ENCODE measurements at places on chromosomes 2 and 18. TPM values are rescaled to one million over a fixed set of nuclear protein-coding genes. Genes with fewer than 3 reads are reported as not detected.

GRCh38 chr18:54279477-54280219 lies 10.3 kb downstream of the POLI start:
- no peak for DNase-seq

GRCh38 chr18:2138552-2138951 lies 432.8 kb downstream of the METTL4 start:
- DNase-seq: no peak

DNA sequence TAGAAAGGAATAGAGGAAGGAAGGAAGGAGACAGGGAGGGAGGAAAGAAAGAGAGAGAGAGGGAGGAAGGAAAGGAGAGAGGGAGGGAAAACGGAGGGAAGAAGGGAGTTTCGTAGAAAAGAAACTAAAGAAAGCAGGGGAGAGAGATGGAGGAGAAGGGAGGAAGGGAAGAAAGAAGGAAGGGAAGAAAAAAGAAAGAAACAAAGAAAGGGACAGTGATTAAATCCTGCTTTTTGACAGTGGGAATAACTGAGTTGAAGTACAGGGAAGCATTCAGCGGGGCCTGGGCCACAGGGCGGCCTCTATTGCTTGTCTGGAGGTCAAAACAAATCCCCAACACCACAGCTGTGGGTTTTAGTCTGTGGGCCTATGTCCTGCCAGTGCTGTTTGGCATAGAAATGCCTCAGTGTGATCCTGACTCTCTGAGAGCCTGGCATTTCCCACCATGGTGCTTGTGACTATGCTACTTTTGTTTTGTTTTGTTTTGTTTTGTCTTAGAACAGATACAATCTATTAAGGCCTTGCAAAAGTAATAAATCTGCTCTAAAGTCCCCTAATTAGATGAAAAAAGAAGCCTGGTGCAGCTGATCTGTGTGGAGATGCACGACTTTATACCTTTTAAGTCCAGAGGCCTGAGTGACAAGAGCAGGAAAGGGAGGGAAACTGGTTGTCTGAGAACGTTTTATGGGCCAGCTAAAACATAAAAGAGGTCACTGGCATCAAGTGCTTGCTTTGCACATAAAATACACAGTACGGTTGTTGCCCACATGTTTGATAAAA lies 40.0 kb downstream of the IL1RL2 start:
- DNase-seq: no peak

DNA sequence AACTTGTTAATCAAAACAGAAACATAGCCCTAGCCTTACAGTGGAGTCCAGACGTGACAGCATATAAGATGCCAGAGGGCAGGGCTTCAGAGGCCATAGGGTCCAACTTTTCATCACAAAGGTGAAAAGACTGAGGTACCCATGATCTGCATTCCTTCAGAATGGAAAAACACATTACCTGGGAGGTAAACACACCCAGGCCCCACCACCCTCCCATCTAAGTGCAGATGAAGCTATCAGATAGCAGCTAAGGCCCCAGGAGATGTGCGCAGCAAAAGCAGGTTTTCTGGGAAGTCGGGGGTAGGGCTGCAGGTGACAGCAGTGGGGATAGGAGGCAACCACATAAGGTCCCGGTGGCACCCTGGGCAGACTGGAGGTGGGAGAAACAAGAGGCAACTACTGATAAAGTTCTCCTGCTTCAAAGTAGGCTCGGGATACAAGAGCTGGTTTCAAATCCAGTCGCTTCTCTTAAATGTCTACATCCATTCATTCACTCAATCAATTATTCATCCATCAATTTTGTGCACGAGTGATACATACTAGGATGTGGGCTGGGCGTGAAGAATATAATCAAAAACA lies 75.1 kb upstream of the TMEM247 start:
- DNase-seq: no peak

DNA sequence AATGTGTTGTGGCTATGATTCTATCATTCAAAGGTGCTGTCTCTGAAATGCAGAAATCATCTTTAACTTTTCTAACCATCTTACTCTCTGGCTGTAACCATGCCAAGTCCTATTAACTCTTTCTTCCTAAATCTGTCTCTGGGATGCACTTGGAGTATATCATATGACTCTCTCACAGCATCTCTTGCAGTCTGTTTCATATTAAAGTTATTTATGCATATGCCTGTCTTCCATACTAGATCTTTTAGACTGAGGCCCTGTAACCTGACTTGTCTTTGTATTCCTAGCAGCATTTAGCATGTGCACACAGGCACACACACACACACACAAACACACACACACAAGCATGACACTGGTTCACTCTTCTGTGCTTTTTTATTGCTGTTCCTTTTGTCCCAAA lies 320.6 kb downstream of the ETAA1 start:
- DNase-seq: no peak

- peak; percentile 51 for DNase-seq
Measured at GRCh38 chr2:19114754-19115231, 243.6 kb downstream of the OSR1 start.

DNA sequence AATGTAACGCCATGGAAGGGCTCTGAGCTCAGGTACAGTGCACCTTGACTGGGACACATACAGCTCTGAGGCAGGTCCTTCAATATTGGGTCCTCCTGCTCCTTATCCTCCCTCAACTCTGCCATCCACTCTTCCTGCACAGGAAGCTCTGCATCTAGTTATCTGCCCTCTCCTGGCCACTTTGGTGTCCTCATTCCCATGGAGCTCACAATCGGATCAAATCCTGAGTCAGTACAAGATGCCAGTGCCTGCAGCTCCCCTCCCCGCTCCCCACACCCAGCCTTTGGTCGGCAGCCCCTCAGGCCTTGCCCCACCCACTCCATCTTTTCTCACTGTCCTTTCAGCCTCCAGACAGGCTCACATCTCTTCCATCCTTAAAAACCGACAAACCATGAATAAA lies 58.0 kb downstream of the LRRFIP1 start:
- no peak for DNase-seq

- peak; percentile 71 for DNase-seq
Measured at GRCh38 chr2:127049927-127050802, 56.8 kb downstream of the BIN1 start.

- DNase-seq: peak; percentile 92
Measured at GRCh38 chr2:1591978-1592907, 152.1 kb downstream of the PXDN start.

- no peak for DNase-seq
Measured at GRCh38 chr2:190795686-190796085, 84.9 kb upstream of the GLS start.

GRCh38 chr2:205835251-205835791 lies 153.0 kb downstream of the NRP2 start:
- no peak for DNase-seq

DNA sequence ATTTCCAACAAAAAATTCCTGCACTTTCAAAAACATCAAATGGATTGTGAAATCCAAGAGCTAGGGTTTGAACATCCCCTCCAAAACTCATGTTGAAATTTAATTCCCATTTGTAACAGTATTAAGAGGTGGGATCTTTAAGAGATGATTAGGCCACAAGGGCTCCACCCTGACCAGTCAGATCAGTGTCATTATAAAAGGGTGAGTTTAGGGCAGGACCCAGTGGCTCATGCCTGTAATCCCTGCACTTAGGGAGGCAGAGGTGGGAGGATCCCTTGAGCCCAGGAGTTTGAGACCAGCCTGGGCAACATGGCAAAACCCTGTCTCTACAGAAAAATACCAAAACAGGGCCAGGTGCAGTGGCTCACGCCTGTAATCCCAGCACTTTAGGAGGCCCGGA lies 8.9 kb downstream of the GTF3C2 start:
- no peak for DNase-seq

DNA sequence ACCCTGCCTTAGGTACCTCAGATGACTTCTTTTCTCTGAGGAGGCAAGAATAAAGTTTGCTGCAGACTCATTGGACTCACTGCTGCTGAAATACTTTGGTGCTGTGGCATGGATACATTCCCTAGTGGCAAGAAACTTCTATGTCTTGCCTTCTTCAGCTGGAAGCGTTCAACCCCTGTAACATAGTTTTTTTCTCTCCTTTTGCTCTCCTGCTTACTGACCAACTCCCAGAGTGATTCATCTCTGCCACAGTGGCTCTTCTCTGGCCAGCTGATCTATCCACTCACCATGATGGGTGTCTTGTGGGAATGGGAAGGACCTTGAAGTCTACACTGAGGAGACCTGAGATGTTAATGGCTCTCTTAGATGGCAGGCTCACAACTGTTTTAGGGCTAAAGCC lies 309.3 kb upstream of the LRRTM4 start:
- DNase-seq: no peak

DNA sequence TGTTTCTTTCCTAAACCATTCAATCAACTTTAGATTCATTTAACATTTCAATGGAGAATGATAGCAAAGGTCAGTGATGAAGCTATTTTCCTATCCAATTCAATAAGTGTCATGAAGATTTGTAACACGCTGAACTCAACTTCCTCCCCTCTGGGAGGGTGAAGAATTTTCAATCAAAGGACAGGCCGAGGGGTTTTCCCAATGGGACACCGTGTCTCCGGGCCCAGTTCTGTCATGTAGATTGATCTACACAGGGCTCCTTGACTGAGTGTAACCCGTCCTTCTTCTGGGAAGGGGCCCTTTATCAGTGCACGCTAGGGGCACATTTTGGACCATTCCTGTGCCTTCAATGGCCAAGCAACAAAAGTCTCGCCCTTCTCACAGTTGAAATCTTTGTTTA lies 90.1 kb downstream of the KCNE4 start:
- DNase-seq: no peak

DNA sequence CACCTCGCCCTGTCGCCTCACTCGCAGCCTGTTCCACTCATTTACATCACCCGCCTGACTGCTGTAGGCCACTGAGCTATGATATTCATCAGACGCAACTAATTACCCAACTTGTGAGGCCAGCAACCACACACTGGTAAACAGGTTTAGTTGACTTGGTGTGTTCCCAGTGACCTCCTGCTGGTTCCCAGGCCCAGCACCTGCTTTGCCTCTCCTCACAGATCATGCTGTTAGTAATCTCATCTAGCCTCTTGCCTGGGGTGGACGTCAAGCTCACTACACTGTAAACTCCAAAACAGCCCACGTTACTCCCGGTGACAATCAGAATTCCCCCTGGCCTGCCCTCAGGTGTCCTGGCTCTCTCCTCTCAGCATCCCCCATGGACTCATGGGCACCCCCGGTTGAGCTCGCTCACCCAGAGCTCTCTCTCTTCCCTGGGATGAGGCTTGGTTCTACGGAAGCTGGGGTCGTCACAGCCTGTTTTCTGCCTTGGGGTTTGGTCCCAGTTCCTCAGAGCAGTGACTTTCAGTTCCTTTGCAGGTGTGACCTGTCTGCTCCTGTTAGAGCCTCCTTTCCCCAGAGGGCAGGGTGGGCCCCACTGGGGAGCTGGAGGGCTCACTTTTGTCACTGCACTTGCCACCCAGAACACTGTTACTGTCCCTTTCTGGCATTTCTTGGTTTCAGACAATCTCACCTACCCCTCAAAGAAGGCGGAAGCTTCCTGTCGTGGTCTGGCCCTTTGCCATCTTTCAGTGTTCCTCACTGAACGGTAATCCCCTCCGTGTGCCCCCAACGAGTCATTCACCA lies 40.3 kb downstream of the INPP5D start:
- DNase-seq: no peak

- DNase-seq: no peak
Measured at GRCh38 chr2:157845081-157845480, 31.0 kb downstream of the ACVR1 start.

DNA sequence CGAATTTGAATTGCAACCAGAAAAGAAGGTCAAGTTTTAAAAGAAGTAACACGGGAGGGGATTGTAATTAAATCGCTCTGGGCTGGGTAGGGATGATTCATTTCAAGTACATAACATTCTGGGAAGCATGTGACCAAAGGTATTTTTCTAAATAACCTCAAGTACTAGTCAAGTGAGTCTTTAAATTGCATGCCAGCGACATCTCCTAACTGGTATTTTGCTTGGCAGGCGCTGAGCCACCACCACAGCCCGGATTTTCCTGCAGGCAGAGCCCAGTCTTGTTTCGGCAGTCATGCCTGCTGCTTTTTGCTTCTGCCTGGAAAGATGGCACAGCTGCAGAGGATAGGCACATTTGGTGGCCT lies 33.7 kb upstream of the NPAS2 start:
- peak; percentile 71 for DNase-seq

DNA sequence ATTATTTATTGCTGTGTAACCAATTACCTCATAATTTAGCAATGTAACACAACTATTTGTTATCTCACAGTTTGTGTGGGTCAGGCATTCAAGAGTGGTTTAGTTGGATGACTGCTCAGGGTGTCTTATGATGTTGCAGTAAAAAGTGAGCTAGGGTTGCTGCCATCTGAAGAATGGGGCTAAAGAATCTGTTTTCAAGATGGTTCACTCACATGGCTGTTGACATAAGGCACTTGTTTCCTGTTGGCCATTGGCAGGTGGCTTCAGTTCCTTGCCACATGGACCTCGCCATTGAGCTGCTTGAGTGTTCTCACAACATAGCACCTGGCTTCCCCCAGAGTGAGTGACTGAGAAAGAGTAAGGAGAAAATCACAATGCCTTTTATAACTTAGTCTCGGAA lies 123.2 kb downstream of the TMEM17 start:
- DNase-seq: no peak

DNA sequence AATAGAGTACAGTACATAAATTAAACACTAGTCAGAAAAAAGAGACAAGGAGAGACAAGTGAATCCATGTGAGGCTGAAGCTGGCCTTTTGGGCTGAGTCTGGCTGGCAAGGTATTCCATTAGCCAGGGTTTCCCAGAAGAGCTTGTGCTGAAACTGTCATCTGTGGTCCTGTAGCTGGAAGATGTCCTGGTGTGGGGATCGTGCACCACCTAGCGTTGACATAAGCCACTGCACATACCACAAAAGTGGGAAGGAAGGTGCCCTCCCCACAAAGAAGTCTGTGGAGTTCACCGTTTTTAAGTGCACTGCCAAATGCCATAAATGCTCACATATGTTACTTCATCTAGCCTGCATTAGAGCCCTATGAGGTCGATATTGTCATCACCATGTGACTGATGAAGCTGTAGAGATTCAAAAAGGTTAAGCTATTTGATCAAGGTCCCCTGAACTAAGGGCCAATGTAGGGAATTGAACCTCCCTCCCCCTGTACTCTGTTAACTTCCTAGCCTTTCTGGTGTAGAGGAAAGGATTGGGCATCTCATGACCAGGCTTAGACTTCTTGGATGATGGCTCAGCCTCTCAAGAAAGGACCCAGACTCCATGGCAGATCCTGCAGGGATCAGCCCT lies 31.9 kb upstream of the GALNT14 start:
- peak; percentile 81 for DNase-seq

DNA sequence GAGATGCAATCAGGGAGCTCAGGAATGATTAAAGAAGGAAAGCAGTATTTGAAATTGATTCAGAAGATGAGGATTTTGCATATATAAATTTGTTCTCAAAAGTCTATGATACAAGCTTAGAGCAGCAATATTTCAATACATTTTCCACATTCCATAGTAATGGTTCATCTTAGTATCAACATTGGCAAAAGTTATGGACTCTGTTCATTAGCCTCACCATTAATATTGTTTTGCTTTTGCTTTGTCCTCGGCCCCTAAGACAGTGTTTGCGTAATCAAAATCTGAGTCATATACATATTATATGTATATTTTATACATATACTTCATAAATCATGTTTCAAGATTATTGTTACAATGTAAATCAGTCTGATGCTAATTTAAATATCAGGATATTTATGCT lies 176.6 kb downstream of the CNTNAP5 start:
- DNase-seq: no peak

FAP gene
- total RNA-seq: 28.6 TPM

ALKAL2 gene
- total RNA-seq: 21.2 TPM

ATG4B gene
- 85.4 TPM for total RNA-seq

PLB1 gene
- 16.3 TPM for total RNA-seq

APLF gene
- total RNA-seq: 8.7 TPM

SPC25 gene
- total RNA-seq: 0.58 TPM

CPSF3 gene
- 16.2 TPM for total RNA-seq

EIF4E2 gene
- total RNA-seq: 51.9 TPM

MOGAT1 gene
- total RNA-seq: not detected

CELF4 gene
- not detected for total RNA-seq

FAM228B gene
- 47.8 TPM for total RNA-seq
